AG10803 (cell line): ENCODE measurements at places on chromosomes 16 and 17.

DNA sequence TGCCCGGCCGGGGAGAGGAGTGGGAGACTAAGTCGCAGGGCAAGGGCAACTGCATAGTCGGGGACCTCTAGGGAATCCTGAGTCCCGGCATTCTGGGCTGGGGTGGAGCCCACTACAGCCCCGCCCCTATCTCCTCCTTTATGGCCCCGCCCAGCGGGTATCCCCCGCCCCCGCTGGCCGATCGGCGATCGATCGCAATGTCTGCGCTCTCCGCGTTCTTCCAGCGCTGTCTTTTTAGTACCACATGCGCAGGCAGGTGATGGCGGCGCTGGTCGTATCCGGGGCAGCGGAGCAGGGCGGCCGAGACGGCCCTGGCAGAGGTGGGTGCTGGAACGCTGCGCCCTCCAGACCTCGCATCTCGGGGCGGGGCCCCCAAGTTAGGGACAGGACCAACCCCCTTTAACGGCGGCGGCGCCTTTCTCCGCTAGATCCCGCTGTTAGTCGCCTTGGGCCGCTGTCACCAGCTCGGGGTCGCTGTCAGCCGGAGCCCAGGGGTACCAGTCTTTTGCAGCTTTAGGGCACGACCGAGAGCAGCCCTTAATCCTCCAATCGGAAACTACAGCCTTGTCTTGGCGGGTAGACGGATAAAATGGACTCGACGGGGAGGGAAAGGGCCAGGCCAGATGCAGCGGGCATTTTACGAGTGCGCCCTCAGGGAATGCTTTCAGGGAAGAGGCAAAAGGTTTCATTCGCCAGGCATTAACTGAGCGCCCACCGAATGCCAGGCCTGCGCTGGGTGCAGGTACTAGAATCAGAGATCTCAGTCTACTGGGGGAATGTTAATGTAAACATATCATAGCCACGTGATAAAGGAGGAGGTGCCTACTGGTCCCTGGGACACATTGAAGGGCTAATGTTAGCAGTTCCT lies at the start of gene DPH1:
Gene DPH1, plus strand, starts transcription at position 243 of the 868 bp plus-strand sequence. Its CDS starts 17 bp downstream, at position 260.
- DNase-seq, result peak; percentile 89

DNA sequence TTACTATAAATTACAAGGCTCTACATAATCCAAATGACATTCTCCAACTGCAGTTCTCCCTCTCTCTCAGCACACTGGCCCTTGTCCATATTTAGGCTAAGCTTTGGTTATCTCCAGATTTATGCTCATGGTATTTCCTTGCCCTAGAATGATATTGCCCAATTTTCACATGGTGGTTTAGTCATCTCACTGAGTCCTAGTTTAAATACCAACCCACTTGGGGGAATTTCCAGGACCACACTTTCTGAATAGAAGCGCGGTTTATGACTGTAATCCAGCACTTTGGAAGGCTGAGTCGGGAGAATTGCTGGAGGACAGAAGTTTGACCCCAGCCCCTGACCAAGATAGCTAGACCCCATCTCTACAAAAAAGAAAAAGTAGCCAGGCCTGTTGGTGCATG lies 280.1 kb upstream of the MON1B start:
- DNase-seq, result peak; percentile 68

- DNase-seq, result peak; percentile 45
Observed at GRCh38 chr17:1720856-1721386, 3.6 kb upstream of the WDR81 start.

GRCh38 chr17:73956595-73957465 lies 246.6 kb upstream of the RPL38 start:
- peak; percentile 14 for DNase-seq

DNA sequence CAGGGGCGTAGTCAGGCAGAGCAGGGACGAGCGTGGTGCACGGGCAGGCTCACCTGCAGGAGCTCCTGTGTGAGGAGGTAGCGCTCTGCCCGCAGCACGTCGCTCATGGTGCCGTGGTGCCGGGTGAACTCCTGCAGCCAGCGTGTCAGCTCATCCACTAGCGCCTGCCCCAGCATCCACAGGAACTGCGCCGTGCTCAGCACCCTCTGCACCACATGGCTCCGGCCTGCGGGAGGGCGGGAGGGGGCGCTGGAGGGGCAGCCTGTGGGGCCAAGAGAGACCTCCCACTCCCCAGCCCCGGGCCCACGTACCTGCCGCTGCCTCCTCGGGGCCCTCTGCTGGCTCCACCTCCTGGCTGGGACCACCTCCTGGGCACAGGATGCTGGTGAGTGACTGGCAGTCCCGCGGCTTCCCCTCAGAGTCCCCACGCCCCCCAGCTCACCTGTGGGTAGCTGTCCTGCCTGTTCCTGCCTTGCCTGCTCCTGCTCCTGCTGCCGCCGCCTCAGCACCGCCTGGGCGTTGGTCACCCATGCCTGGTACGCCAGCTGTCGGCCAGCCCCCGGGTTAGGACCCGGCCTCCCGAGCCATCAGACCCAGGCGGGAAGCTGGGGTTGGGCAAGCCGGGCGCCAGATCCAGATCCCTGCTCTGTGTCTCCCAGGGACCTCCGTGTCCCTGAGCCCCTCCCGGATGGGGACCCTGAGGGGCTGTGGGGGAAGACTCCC lies 16.6 kb downstream of the CTU2 start:
- DNase-seq, result no peak

GRCh38 chr16:84054916-84055315 lies 12.3 kb upstream of the SLC38A8 start:
- no peak for DNase-seq

DNA sequence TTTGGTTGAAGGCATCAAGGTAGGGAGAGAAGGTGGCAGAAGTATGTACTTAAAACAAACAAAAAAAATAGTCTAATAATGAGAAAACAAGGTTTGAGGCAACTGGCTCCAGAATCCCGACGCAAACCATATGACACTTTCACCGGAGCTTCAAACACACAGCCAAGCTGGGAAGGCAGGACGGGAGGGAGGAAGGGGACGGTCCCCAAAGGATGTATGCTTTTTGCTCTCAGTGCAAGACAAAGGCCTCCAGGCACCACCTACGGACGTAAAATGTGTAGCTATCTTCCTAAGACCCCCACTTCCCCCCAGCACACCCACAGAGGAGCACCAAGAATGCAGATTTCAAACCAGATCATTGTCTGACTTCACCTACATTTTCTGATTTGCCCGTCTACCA lies 102.3 kb downstream of the ZFHX3 start:
- DNase-seq, result no peak

- DNase-seq, result no peak
Observed at GRCh38 chr17:31467502-31468256, 76.2 kb downstream of the RAB11FIP4 start.
